ENCODE measurements at places on chromosomes 7 and 10.

DNA sequence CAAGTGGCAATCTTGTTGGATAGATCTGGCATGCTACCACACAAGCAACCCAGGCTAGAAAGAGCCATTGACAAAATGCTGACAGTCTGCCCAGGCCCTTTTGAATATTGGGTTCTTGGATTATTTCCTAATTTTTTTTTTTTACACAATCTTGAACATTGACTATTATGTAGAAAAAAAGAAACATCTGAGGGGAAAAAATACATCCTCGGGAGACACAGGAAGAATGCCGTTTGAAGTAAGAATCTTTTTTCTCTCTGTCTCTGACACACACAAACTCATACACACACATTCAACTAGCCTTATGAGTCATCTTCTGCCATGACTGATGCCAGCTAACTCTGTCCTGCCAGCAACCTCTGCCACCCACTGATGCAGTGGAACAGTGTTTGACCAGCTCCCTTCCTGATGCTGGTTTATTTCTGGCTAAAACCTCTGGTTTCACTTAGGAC, 47.2 kb downstream of the SORBS1 start:
- no peak for DNase-seq

GRCh38 chr10:47164126-47164799, 135.7 kb upstream of the GDF10 start:
- DNase-seq = no peak

DNA sequence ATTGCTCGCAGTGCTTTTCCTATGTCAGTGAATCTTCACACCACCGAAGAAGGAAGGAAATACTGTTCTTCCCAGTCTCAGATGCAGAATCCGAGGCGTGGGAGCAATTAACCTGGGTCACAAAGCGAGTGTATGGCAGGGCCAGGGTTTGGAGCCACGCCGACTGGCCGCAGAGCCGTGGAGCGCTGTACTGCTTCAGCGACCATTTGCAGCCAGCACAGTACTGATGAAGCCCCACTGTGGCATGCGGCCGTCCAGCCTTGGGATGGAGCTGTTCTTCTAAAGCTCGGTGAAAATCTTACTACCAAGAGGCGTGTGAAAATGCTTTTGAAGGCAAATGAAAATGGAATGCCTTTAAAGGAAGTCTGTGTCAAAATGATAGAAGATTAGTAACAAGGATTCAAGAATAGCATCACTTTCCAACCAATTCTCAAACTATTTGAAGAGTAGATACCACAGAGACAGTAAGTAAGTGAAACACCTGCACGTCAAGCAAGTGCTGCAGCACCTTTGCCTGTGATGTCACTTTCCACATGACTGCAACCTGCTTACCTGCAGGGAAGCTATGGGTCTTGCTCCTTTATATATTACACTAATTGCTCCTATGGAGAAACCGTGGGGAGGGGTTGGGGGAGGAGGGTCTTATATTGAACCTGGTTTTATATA, 4.9 kb downstream of the PPP2R2D start:
- DNase-seq = no peak

GRCh38 chr7:5229451-5230264, 39.6 kb downstream of the WIPI2 start:
- no peak for DNase-seq

DNA sequence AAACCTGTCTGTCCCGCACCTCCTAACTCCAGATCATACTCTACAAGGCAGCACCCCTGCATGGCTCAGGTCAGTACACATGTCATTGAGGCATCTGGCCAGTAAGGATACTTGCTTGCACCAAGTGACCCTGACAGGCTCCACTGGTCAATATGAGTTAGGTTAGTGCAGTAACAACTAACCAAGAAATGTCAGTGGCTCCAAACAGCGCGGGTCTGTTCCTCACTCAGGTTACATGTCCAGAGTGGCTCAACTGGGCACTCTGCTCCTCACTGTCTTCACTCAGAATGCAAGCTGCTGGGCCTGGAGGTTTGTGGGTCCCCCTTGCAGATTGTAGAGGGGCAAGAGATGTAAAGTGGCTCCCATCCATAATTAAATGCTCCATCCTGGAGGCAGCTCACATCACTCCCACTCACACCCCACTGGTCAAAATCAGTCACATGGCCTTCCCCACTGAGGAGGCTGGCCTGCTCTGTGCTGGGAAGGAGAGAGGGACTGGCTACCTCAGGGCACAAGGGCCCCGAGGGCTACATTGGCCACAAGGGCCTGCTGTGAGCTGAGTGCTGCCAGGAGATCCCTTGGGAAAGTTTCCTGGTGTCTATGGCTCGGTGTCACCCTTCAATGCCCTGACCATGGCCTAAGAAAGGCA, 109.1 kb upstream of the GDF10 start:
- no peak for DNase-seq

GRCh38 chr10:83820033-83820432, 319.3 kb upstream of the GHITM start:
- no peak for DNase-seq

DNA sequence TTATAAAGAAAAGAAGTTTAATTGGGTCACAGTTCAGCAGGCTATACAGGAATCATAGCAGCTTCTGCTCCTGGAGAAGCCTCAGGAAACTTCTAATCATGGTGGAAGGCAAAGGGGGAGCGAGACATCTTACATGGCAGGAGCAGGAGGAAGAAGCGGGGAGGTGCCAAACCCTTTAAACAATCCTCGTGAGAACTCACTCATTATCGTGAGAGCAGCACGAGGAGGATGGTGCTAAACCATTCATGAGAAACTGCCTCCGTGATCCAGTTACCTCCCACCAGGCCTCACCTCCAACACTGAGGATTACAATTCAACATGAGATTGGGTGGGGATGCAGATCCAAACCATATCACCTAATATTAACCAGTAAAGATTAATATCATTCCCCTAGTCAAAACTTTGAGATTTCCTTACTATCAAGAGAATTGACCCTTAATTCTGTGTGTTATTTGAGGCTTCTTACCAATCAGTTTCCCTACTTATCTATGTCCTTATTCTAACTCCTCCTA, 1.6 kb upstream of the SMO start:
- no peak for DNase-seq

- DNase-seq = no peak
Observed at GRCh38 chr10:31148951-31149350, 117.3 kb upstream of the ZNF438 start.

Data from left forelimb (tissue), 1 donor.